ENCODE measurements at places on chromosomes 11 and 22.

- DNase-seq = no peak
Measured at GRCh38 chr11:108574675-108575074, 18.9 kb downstream of the EXPH5 start.

GRCh38 chr11:28133146-28133545, 25.0 kb downstream of the METTL15 start:
- no peak for DNase-seq

- no peak for DNase-seq
Measured at GRCh38 chr11:72233056-72233772, 8.6 kb downstream of the INPPL1 start.

DNA sequence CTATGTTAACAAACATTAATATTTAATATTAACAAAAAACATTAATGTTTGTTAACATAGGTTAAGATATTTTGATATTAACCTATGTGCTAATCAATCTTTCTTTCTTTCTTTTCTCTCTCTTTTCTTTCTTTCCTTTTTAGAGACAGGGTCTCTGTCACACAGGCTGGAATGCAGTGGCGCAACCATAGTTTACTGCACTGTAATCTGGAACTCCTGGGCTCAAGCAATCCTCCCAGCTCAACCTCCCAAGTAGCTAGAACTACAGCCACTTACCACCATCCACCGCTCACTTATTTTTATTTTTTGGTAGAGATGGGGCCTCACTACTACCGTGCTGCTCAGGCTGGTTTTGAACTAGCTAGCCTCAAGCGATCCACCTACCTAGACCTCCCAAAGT, 13.2 kb downstream of the SIK3 start:
- no peak for DNase-seq

DNA sequence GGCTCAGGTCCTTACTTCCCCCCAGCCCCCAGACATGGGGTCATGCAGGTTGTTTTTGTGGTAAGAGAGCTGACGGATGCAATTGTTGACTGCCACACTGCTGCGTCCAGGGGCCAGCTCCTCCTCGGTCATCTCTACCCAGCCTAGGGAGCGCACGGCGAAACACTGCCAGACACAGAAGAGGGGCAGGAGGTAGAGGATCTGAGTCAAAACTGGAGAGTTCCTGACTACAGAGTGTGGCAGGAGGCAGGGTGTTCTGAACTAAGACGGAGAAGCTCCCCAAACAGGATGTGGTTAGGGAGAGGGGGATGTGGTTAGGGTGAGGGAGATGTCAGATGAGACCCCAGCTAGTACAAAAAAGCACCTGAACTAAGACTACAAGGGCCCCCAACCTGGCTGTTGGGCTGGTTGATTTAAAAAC, 12.3 kb downstream of the SMPD1 start:
- peak; percentile 76 for DNase-seq

GRCh38 chr11:126886636-126887035, 113.9 kb downstream of the KIRREL3 start:
- no peak for DNase-seq

- DNase-seq = no peak
Measured at GRCh38 chr11:75194147-75194546, 43.2 kb downstream of the SLCO2B1 start.

DNA sequence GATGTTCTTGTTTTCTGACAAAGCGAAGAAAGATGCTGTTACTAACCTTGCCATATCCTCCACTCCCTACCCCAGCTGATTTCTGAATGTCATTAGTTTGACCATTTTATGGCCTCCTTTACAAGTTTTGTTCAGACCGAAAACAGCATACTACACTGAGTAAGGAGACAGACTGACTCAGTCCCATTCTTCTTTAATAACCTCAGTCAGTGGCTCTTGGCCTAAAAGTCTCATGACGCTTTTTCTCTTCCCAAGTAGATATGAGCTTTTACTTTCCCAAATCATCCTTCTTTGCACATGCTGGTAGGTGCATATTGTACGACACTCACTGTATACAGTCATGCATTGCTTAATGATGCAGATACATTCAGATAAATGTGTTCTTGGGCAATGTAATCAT, 8.0 kb upstream of the FIBIN start:
- no peak for DNase-seq

GRCh38 chr22:41360126-41360525, 21.6 kb upstream of the TEF start:
- DNase-seq = no peak

- DNase-seq = no peak
Measured at GRCh38 chr11:61333550-61334433, 764 bp downstream of the TKFC start.

- DNase-seq = no peak
Measured at GRCh38 chr11:125005491-125005890, 51.5 kb downstream of the CCDC15 start.

GRCh38 chr11:4647766-4648165, 4.0 kb downstream of the OR51E1 start:
- no peak for DNase-seq

DNA sequence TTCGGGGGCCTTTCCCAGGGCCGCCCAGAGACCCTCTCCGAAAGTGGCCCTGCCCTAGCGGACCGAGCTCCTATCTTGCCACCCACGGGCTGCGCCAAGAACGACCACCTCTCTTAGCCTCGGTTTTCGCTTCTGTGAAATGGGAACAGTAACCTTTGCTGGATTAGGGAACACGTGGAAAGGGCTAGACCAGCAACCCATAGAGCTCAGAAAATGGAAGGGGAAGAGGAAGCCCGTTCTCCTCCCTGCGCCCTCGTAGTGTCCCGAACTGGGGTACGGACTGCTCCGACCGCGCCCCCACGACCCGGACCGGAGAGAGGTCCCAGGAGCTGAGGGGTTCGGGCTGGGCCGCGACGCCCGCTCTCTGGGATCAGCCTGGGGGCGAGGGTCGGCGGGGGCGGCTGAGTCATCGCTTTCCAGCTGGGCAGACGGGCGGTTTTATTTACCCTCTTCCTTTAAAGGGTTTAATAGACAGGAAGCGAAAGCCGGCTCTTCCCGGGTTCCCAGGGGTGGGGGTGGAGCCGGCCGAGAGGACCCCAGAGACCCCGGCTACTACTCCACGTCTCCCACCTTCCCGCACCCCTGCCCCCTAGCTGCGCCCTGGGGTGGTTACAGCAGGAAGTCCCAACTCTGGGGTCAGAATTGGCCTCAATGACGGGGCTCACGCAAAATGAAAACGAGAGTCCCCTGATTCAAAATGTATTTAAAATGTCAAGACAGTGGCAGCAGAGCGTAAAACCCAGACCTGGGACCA, 907 bp upstream of the PHLDA2 start:
- DNase-seq = peak; percentile 44

- no peak for DNase-seq
Measured at GRCh38 chr11:36091256-36091811, 147.5 kb downstream of the LDLRAD3 start.

- DNase-seq = peak; percentile 54
Measured at GRCh38 chr11:78138694-78139421, 568 bp downstream of the ALG8 start.

GRCh38 chr11:13114566-13115379, 105.7 kb downstream of the RASSF10 start:
- DNase-seq = no peak

GRCh38 chr11:134613646-134614045, 201.6 kb upstream of the B3GAT1 start:
- no peak for DNase-seq

GRCh38 chr22:22161924-22162851, 82.4 kb upstream of the VPREB1 start:
- DNase-seq = peak; percentile 85

GRCh38 chr22:17883356-17883755, 109.1 kb upstream of the BID start:
- DNase-seq = no peak

DNA sequence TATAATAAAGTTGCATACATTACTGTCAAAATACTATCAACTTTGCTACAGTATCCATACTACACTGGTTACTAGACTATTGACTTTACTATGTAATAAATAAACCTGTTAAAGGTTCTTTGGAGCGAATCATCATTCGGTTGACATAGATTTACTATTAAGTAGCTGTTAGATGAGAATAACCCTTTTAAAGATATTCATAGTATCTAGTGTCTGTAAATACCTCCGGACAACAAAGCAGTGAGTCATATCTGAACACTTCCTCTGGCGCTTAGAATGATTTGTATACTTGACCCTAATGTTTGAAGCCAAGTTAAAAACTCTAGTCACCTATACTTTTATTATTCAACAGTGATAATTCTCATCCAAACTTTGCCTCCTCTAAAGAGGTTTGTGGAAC, 84.7 kb downstream of the MSANTD4 start:
- DNase-seq = no peak

- DNase-seq = peak; percentile 42
Measured at GRCh38 chr11:65071907-65072630, 11.8 kb downstream of the CDCA5 start.

DNA sequence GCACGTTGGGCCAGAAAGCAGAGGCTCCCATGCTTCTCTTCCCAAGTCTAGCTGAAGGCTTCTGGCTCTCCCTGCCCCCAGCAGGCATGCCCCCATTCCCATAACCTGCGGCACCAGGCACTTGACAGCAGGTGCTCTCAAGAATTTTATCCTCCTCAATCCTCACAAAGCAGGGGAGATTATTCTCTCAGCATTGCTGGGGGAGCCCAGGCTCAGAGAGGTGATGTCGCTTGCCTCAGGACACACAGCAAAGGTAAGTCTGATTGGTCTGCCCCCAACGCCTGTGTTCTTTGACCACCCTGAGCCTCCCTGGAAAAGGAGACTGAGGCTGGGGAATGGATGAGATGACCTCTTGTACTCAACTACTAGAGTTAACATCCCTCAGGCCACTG, 4.8 kb downstream of the TST start:
- no peak for DNase-seq

DNA sequence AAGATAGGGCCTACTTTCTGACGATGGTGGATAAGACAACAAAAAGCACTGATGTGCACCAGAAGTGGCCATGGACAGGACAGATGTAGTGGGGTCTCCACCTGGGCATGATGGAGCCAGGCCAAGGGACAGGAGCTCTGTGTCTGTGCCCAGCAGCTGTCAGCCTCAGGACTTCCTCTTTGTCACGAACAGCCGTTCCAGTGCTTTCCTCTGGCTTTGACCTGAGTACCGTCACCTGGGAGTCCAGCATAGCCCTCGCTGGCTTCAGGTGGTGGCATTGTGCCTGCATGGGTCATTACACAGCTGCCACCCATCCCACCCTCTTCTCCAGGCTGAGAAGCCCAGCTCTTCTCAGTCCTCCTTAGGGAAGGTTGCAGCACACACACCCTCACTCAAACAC, 137.8 kb downstream of the GRIK4 start:
- DNase-seq = no peak

DNA sequence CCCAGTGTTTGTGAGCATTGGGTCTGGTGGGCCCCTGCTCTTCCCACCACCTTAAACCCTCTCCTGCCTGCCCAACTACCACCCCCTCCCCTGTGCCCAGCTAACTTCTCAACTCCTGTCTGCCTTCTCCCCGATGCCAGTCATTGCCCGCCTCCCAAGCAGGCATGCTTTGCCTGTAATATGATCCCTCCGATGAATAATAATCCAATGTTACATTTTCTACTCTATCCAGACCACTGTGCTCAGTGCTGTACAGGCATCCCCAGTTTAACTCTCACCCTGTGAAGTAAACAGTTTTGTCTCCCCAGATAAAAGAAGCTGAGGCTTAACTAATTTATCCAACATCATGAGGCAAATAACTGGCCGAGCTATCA, 35.5 kb upstream of the OLFML1 start:
- DNase-seq = no peak

GRCh38 chr22:39234867-39235687, 9.7 kb downstream of the PDGFB start:
- no peak for DNase-seq

GRCh38 chr11:37511425-37511933, 913.4 kb upstream of the RAG2 start:
- DNase-seq = no peak

- DNase-seq = no peak
Measured at GRCh38 chr11:80054582-80055165, 613.8 kb upstream of the TENM4 start.

GRCh38 chr11:62842171-62842741, 2.9 kb upstream of the WDR74 start:
- peak; percentile 28 for DNase-seq

- DNase-seq = no peak
Measured at GRCh38 chr11:96126917-96127595, 203.1 kb upstream of the MTMR2 start.

DNA sequence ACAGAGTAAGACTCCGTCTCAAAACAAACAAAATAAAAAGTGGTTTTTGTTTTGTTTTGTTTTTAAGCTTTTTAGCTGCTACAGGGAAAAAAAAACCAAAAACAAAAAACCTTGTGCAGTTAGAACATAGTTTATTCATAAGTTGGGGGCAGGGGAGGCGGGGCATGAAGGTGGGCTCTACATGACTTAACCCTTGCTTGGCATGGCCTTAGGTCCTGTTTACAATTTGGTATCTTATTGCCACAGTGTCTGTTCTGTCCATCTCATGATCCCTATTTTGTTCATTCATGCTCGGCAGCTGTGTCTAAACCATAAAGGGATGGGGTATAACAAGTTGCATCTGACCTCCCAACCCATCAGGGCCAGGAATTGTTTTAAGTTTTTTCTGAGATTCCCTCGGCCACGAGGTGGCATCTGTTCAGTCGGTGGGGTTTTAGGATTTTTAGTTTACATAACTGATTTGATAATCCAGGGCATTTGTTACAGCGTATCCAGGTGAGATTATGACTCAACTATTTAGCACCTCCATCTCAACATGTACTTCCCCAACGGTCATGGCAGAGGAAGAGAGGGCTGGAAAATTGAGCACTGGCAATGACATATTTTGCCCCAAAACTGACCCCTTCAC, 6.9 kb downstream of the AP5B1 start:
- no peak for DNase-seq

GRCh38 chr22:47192651-47193437, 430.4 kb downstream of the TBC1D22A start:
- DNase-seq = peak; percentile 77

DNA sequence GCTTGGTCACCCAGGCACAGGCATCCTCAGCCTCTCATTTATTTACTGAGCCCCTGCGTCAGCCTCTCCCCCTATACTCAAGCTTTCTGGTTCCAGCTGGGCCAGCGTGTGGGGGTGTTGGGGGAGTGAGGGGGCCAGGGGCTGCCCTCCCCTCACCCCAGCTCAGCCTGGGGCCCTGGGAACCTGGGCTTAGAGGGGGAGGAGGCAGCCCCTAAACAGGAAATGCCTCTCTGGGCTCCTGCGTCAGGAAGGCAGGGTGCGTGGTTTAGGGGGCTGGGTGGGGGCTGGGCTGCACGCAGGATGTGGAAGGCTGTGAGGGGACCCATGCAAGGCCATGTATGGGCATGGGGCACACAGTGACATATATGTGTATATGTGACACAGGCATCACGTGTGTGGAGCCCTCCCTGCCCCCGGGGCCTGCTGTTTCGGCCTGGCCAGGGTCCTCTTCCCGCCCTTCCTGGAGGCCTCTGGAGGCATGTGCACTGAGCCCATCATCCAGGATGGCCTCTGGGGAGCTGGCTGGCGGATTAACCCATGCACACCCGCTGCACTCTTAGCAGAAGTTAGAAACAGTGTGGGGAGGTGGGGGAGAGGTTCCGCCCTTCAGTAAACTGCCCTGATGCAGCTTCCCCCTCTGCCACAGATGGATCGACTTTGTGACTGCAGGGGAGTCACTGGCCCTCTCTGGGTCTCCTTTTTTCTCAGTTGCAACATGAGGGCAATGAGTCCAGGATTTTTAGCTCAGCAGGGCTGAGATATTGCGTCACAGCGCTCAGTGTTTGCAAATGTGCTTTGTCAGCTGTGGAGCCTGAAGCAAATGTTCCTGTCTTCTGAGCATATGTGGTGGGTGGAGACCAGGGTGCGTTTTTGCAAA, 1.1 kb upstream of the CD248 start:
- peak; percentile 71 for DNase-seq

GRCh38 chr22:46068593-46069491, 81.5 kb upstream of the PPARA start:
- no peak for DNase-seq

Measured in germinal center (tissue), 1 donor.